ENCODE measurements at places on chromosomes 5 and 9.

GRCh38 chr5:10688651-10689171 lies 72.3 kb downstream of the DAP start:
- DNase-seq = no peak

GRCh38 chr9:3088219-3088618 lies 244.3 kb upstream of the PUM3 start:
- no peak for DNase-seq

GRCh38 chr5:143008032-143008431 lies 237.9 kb downstream of the ARHGAP26 start:
- no peak for DNase-seq

GRCh38 chr5:348726-349125 lies 27.2 kb downstream of the AHRR start:
- DNase-seq = no peak

DNA sequence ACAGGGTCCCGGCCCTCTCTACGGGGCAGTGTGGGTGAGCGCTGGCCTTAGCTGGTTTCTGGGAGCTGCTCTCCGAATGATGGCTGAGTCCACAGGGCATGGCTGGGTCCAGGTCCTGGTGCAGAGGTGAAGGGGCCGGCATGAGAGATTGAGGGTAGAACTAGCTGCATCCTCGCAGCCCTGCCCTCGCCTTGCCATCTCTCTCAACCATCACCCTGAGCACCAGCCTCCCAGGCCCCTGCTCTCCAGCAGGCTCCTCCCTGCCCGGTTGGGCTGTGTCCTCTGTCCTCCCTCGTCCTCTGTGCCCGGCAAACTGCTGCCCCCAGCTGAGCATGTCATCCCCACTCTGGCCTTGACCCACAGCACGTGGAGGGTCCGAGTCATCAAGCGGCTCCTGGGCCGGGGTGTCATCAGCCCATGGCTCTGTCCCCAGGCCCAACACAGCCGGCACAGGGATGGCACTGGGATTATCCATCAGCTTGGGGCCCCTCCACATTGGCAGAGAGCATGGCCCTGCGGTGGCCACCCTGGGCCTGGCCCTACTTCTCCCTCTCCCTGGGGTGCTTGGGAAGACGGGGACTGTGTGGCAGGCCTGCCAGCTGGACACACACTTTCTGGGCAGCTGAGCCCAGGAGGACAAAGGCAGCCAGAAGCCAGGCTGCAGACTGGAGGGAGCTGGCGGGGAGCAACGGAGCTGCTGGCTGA lies 8.4 kb downstream of the FLT4 start:
- no peak for DNase-seq

GRCh38 chr9:115015018-115015635 lies 84.7 kb upstream of the TNFSF8 start:
- DNase-seq = no peak

- DNase-seq = no peak
Measured at GRCh38 chr9:90189306-90189705, 453.3 kb downstream of the DIRAS2 start.

DNA sequence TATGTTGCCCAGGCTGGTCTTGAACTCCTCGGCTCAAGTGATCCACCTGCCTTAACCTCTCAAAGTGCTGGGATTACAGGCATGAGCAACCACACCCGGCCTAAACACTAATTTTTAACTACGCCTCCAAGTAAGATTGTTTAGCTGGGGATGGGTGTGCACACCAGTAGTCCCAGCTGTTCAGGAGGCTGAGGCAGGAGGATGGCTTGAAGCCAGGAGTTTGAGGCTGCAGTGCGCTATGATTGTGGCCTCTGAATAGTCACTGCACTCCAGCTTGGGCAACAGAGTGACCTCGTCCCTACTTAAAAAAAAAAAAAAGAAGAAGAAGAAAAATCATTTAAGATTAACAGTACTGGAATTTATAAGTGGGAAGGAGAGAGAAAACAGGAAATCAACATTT lies 90.8 kb upstream of the NR5A1 start:
- no peak for DNase-seq

- DNase-seq = no peak
Measured at GRCh38 chr9:20187318-20187717, 398.5 kb upstream of the SLC24A2 start.

DNA sequence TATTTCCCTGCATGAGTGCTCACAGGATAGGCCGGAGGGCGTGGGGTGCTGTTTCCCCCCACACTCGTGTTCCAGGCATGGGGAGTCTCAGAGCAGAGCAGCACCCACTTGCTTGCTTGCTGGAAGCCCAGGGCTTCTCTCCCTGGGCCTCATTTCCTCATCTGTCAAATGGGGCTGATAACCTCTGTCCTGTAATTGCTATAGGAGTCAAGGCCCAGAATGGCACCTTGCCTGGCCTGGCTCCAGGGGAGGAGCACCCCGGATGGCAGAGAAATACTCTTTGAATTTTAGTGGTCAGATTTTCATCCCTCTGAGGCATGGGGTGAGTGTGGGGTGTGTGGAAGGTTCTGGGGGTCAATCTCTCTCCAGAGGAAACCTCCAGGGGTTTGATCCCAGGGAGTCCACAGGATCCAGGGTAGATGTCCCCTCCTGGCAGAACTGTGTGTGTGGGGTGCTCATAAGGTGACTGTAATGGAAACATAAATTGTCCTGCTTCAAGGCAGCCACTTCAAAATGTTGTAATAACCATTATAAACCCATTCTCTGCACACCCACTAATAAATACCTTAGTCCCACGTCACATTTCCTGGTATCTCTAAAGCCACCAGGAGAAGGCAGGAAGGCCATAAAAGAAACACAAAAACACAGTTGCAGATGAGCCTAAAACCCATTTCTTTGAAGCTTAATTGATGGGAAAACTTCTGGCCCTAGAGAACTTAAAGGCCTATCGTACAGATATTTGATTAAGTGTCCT lies 272.2 kb downstream of the FSTL4 start:
- no peak for DNase-seq

Data from stimulated activated CD4-positive, alpha-beta T cell treated with anti-CD3 and anti-CD28 coated beads, Interleukin-1b, Interleukin-23, amount 100 ng/mL, for 48 hours (primary cell).